Left colon (tissue), 2 donors: ENCODE measurements at places on chromosomes 2 and 18.

DNA sequence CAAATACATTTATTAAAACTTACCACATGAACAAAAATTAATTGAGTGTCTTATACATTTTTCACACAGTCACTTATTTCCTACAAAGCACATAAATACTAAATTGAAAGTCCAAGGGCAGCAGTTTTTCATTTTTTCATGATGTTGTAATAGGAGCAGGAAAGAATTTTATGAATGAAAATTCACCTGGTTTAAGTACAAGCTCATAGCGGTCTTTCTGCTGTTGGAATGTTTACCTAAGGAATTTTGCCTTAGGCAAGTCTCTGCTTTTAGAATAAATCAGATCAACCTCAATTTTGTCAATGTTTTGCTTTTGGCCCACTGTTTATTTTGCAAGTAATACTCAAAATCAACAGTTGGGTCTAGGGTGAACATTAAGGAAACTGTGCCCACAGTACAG is 40.0 kb downstream of the ETAA1 start:
- no peak for DNase-seq

DNA sequence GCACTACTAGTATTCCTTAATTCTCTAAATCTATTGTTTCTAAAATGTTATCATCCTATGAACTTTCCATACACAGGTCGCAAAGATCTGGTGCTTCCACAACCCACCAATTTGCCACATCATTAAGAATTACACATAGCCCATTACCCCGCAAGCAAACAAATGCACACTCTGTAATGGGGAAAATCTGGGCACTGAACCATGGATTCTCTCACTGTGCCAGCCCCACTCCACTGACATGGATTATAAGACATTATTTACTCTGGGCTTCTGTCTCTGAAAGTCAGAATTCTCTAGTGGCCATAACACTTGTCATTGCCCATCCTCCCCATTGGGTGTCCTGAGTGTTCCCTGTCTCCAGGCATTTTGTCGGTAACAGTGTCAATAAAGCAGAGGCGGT is 537.1 kb downstream of the EPHA4 start:
- DNase-seq: no peak

- no peak for DNase-seq
These were observed 48.1 kb downstream of the ATOH8 start for GRCh38 chr2:85801871-85802270.

GRCh38 chr2:150911766-150912280 is 349.8 kb downstream of the RBM43 start:
- DNase-seq: peak; percentile 5

DNA sequence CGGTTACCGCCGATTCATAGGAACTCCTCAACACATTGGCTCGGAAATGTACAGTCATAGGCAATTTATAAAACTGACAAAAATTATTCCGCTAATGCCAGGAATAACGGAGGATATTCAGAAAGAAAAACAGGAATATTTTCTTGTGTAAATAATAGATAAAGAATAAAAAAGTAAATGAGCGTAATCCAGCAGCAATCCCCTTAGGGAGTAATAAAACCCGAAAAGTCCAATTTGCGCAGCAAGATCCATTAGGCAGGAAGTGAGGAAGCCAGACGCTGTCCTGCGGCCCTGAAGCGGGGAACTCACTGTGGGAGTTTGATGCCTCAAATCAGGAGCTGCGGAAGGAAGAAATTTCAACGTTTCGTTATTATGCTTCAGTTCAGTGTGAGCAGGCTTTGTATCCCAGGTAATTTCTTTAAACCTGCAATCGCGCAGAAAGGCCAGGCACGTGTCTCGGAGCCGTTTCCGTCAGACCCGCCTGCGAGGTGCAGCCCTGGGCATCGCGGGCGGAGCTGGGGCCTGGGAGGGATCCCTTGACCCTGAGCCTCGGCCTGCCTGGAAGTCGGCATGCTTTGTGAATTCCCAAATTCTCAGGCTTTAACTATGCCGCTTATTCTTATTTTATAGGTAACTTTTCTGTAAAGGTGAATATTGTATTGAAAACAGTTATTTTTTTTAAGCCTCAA is 180.9 kb upstream of the ALKAL2 start:
- no peak for DNase-seq

DNA sequence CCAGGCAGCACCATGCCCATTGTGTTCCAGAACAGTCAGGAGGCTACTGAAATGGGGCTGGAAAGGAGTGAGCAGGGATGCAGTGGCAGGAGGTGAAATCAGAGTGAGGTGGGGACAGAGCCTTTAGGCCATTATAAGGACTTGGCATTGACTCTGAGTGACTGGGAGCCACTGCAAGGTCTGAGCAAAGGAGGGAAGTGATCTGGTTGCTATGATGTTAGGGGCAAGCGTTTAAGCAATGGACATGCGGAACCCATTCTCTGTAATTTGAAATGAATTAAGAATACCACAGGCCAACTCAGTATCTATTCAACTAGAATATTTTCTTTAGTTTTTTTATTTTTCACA is 98.2 kb downstream of the DPP4 start:
- DNase-seq: no peak

DNA sequence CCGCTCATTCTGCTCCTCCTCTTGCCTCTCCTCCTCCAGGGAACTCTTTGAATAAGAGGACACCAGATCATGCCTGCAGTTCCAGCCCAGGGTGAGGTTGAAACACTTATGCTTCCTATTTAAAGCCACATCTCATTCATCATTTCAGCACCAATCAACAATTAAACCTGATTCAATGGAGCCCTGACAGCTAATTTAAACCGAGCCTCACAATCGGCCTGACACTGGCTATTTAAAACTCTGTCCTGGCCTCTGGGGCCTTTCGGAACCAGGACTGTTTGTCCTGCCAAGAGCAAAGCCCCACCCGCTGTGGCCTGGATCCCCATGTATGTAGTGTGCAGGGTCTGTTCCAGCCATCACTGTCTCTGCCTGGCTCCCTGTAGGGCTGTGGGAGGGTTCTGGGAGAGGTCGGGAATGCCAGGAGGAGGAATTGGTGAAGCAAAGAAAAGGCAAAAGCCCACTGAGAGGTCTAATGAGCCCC is 97.4 kb downstream of the MCFD2 start:
- peak; percentile 67 for DNase-seq

DNA sequence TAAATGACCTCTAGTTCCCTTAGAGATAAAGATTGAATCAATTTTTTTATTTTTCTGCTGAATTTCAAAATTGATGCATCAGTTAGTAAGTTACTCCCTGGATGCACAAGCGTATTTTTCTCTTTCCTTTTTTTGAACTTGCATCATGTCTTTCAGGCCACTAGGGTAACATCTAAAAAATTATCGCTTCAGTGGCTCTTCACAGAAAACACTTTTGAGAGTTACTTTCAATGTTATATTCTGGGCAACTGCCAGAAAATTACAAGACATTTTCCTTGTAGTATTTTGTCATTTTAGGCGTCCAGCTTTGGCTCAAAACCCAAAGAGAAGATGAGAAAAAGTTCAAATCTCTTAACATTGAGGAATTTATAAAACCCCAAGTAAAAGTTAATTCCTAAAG is 59.8 kb downstream of the DSEL start:
- DNase-seq: no peak

DNA sequence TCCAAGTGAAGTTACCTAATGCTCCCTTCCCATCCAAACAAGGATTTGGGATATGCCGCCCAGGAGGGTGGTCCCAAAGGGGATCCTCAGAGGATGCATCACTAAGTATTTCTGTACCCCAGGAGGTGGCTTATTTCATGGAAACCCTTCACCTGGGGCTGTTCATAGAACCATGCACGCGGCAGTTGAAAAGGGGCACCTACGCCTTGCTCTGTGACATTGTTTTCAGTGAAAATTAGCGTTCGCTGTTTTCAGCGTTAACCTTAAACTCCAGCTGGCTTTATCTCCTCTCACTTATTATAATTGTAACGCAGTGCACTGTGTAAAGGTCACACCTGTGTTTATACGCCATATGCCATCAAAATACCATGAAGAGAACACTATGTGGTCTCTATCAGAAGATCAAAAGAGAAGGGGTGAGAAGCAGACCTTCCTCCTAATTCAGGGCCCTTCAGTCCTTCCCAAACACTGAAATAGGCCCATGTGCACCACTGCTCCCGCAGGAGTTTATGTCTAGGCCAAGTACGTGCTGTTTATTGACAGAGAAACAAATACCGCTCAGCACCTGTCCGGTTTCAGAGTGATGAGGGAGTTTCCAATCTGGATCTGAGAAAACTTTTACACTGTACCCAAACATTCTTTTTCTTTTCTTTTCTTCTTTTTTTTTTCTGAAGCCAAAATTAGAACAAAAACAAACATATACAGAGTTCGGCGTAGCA is 162.1 kb downstream of the BCL2 start:
- no peak for DNase-seq

- no peak for DNase-seq
These were observed 1232.6 kb upstream of the NRXN1 start for GRCh38 chr2:52264488-52264887.

- DNase-seq: no peak
These were observed 36.5 kb downstream of the TGIF1 start for GRCh38 chr18:3486512-3486911.

DNA sequence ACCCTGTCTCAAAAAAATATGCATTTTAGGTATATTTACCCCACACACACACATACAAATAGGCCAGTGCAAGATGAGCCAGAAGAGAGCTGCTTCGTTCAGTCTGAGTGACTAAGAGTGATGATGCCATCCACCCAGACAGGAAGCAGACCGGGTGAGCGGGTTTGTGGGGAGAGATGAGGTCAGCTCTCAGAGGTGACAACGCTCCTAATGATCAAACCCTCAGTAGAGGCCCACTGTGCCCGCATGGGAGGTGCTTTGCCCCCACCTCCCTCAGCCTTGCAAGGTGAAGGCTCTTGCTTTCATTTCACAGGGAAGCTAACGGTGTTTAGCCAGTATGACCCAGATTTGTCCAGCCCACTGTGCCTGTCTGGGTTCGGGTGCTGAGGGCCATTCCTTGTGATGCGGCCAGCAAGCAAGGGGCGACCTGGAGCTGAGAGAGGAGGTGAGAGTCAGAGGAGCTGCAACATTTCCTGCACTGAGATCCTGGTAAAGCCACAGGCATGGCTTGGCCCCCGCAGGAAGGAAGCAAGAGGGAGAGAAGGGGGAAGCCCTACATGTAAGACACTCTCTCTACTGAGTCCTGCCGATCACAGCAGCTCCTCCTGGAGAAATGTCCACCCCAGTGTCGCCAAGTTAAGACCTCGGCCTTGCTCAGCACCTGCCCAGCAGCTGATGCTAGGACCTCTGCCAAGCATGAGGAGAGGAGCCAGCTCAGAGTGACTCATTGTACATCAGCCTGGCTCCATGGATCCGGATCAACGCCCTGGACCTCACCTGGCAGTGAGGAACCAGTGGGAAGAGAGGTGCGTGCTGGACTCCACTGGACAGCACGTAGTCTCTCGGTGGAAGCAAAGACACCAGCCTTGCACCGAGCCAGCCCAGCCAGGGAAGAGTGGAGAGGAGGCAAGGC is 37.0 kb downstream of the NIFK start:
- peak; percentile 29 for DNase-seq

GRCh38 chr18:34921811-34922385 is 119.3 kb upstream of the MAPRE2 start:
- no peak for DNase-seq

DNA sequence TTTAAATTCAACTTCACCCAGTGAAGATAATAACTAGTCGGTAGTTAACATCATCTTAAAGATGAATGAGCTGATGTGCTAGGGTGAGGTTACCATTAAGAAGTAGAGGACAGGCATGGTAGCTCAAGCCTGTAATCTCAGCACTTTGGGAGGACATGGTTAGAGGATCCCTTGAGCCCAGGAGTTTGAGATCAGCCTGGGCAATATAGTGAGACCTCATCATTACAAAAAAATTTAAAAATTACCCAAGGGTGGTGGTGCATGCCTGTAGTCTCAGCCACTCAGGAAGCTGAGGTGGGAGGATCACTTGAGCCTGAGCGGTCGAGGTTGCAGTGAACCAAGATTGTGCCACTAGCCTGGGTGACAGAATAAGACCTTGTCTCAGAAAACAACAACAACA is 4.7 kb downstream of the GALNT5 start:
- no peak for DNase-seq

- peak; percentile 19 for DNase-seq
These were observed 157.5 kb downstream of the TGIF1 start for GRCh38 chr18:3607309-3608098.

DNA sequence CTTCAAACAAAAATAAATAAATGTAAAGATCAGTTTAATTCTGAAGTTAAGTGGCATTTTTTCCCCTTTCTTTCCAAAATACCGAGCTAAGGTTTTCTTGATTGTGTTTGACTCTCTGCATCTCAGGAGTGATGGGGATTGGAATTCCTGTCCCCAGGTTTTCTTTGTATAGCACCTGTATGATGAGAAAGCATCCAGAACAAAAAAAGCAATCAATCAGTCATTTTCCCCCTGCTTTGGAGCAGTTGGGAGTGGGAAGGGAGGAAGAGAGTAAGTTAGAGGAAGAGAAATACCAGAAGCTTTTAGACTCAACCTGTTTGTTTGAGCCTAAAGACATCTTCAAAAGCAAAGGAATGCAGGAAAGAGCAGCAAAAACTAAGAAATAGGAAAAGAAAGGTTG is 88.5 kb downstream of the RIF1 start:
- no peak for DNase-seq

- no peak for DNase-seq
These were observed 11.4 kb downstream of the SESTD1 start for GRCh38 chr2:179253226-179253625.

DNA sequence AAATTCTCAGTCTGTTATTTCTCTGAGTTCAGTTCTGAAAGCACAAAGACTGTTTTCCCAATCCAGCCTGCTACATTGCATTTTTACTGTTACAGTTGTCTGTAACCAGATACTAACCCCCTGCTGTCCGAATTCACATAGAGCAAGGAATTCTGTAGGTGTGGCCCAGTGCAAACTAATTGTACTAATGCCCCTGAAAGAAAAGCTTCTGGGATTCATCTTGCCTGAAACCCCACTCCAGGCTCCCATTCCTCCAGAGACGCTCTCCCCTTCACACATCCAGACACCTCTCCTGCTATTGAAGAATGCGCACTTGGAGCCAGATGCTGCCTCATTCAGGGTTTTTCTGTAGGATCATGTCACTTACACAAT is 127.0 kb downstream of the TTC32 start:
- no peak for DNase-seq

GRCh38 chr2:167144179-167144898 is 256.1 kb downstream of the XIRP2 start:
- DNase-seq: no peak

GRCh38 chr18:12652861-12653401 is 5.0 kb downstream of the SPIRE1 start:
- no peak for DNase-seq

DNA sequence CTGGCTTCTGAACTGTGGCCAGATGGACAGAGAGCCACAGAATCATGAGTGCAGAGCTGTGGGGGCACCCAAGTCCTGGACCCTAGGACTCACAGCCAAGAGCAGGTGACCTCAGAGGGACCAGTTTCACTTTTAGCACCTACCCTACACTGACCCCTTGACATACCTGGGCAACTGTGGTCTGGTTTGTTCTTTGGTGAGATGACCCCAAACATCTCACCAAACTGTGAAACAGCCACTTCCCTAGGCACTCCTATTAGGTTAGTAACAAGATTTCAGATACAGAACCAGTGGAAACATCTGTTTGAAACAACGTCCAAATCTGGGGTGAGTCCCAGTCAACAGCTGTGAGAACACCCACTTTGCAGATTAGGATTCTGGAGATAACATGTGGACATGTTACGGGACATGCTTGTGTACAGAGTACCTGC is 1.9 kb upstream of the ZFP36L2 start:
- DNase-seq: no peak

GRCh38 chr2:119553687-119554344 is 9.6 kb downstream of the CFAP221 start:
- DNase-seq: no peak

- DNase-seq: no peak
These were observed 359.5 kb upstream of the ACVR2A start for GRCh38 chr2:147485210-147485851.
